ENCODE measurements at places on chromosomes 11 and 22.

GRCh38 chr11:125086633-125087296 lies 23.7 kb downstream of the SLC37A2 start:
- DNase-seq: no peak

DNA sequence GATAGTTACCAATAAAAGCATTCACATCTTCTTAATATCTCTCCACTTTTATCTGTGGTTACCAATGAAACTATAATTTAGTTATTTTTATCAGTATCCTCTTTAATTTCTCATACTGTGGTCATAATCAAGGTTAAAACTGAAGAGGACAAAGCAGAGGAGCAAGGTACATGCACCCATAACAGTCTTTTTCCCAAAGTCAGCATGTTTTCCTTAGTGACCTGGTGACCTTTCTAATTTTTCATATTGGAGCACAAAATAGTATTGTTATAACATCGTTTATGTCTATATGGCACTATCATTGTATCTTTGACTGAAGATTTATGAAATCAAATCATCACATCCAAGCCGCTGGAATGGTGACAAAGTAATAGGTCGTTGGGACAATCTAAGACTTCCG lies 51.5 kb upstream of the CHORDC1 start:
- DNase-seq: no peak

GRCh38 chr11:95559899-95560298 lies 229.7 kb downstream of the FAM76B start:
- no peak for DNase-seq

- DNase-seq: no peak
These were observed 6.8 kb downstream of the APOL3 start for GRCh38 chr22:36153501-36154422.

- no peak for DNase-seq
These were observed 431 bp downstream of the KMT2A start for GRCh38 chr11:118436639-118437207.

- DNase-seq: no peak
These were observed 532.9 kb downstream of the TBC1D22A start for GRCh38 chr22:47295226-47295901.

- DNase-seq: no peak
These were observed 13.5 kb downstream of the DNAJC24 start for GRCh38 chr11:31383116-31383515.

- no peak for DNase-seq
These were observed 8.6 kb downstream of the TCN1 start for GRCh38 chr11:59857439-59858434.

DNA sequence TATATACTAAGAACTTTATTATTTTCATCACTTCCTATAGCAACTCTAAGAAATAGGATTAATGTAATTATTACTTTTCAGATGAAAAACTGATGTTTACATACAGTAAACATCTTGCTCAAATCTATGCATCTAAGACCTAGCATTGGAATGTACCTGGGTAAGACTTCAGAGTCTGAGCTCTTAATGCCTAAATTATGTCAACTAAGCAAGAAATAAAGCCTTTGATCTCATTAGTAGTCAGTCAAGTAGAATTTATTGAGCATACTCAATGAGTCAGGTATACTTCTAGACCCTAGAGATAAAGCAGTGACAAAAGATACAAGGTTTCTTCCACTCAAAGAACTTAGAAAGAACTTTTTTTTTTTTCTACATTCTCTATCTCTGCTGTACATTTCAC lies 16.7 kb upstream of the OR51Q1 start:
- DNase-seq: no peak

GRCh38 chr11:17528181-17528691 lies 16.0 kb downstream of the USH1C start:
- peak; percentile 46 for DNase-seq

DNA sequence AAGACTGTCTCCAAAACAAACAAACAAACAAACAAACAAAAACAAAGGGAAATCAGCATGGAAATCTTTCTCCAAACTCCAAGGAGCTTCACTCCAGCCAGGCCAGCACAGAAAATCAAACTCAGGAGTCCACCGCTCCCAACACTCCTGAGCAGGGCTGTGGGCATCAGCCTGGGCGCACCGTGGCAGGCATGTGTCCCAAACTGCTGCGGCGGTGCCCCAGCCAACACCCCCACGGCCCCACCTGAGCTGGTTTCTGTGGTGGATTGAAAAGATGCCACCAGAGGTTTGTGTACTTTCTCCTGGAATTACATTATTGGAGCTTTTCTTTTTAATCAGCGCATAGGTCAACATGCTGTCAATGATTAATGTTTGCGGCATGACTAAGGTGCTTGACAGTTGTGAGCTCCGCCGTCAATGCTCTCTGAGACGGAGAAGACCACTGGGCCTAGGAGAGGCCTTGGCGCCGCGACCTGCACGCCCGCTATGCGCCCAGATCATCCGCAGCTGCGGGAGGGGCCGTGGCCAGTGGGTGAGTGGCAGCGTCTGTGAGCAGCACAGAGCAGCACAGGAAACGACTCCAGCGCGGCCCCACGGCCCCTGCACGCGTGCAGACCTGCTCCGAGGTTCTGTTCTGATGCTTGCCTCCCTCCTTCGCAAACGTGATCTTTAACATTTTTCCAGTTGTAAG lies 18.1 kb downstream of the DRD4 start:
- DNase-seq: no peak

- no peak for DNase-seq
These were observed 84.8 kb downstream of the SNX19 start for GRCh38 chr11:130831506-130831905.

GRCh38 chr11:504994-505344 lies 2.1 kb downstream of the RNH1 start:
- DNase-seq: no peak

DNA sequence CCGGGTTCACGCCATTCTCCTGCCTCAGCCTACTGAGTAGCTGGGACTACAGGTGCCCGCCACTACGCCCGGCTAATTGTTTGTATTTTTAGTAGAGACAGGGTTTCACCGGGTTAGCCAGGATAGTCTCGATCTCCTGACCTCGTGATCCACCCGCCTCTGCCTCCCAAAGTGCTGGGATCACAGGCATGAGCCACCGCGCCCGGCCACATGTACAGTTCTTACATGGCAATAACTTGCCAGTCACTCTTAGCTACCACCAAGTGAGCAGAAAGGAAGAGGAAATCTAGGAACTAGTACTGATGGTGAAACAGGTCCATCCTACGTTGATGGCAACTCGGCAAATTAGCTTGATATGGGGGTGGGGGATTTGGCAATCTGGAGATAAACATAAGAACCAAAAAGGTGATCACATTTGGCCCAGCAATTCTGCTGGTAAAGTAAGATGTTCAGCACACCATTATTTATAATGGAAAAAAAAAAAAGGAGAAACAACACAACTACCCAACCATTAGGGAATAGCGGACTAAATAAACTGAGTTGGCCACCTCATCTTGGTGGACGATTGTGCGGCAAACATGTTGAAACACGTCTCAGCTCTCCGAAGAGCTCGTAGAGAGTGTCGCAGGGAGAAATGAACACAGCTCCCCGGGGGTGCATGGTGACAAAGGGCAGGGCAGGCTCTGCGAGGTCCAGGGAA lies 5.3 kb downstream of the NLRP6 start:
- no peak for DNase-seq

GRCh38 chr11:44731685-44732430 lies 5.1 kb downstream of the TSPAN18 start:
- no peak for DNase-seq

DNA sequence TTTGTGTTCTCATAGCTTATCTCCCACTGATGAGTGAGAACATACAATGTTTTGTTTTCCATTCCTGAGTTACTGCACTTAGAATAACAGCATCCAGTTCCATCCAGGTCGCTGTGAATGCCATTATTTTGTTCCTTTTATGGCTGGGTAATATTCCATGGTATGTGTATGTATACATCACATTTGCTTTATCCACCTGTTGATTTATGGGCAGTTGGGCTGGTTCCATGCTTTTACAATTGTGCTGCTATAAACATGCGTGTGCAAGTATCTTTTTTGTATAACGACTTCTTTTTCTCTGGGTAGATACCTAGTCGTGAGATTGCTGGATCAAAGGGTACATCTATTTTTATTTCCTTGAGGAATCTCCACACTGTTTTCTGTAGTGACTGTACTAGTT lies 74.8 kb downstream of the ZNF280B start:
- DNase-seq: no peak

GRCh38 chr22:45631140-45631840 lies 40.3 kb upstream of the ATXN10 start:
- no peak for DNase-seq

All from activated T-cell treated with anti-CD3 and anti-CD28 coated beads, Interleukin-2, amount 50 U/mL, for 1 hour (primary cell).